ENCODE measurements at places on chromosomes 3 and 15.

DNA sequence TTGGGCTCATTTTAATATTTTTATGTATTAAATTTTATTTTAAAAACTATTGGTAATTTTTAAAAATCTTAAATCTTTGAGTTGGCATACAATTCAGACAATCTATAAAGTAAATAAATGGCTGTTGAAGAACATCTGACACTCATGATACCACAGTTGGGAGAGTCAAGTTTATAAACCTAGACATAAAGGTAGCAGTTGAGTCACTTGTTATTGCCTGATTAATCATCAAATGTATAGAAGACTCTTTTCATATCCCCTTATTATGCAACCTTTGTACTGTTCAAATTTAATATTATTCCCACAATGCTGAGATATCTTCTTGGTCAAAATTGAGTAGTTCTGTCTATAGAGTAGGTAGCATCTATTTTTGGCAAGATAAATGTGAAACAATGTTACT lies 19.6 kb downstream of the PAQR9 start:
- no peak for DNase-seq

GRCh38 chr3:76436894-76437293 lies 603.0 kb upstream of the ROBO2 start:
- DNase-seq: no peak

GRCh38 chr15:72375501-72375845 lies 341 bp downstream of the HEXA start:
- no peak for DNase-seq

- no peak for DNase-seq
Measured at GRCh38 chr3:61250784-61251173, 473 bp downstream of the FHIT start.

GRCh38 chr3:141313093-141313683 lies 55.1 kb upstream of the ZBTB38 start:
- DNase-seq: no peak

GRCh38 chr15:51382787-51383186 lies 41.3 kb downstream of the GLDN start:
- no peak for DNase-seq

DNA sequence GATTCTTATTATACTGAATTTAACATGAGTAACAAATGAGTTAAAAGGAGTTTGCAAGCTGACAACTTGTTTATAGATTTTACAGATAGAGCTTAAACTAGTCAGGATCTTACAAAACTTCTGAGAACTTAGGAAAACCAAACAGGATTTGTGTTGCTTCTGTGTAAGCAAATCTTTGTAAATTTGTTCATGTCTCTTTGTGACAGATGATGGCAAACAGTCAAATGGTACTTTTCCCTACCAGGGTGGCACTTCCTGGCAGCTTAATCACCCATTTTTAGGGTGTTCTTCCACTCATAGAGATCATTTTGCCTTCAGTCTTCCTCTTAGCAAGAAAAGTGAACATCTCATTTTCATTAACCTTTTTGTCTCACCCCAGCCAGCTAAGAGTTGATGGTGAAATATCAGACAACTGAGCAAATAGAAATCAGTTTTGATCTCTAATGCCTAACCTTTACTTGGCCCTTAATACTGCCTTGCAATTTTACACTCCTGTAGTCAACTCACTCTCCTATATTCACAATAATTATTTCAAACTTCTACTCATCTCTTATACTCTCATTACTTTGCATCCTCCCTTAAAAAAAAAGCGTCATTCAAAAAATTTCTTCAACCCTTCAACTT lies 23.7 kb upstream of the NECTIN3 start:
- no peak for DNase-seq

DNA sequence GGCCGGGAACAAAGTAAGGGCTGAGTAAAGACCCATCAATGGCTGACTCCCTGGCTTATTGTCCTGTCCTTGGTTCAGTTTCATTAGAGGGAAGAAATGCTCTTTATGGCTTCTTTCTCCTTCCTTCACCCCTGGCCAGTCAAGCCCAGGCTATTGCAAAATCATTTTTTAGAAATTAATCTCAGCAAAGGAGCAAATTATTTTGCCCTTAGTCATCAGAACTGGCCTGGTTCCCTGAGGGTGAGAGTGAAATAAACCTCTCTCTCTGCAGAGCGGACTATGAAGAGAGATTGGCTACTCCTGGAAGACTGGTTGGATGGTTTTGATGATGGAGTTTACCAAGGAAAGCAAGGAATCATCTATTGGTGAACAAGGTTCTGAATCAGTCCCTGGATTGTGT lies 52.7 kb upstream of the OXTR start:
- DNase-seq: no peak

GRCh38 chr3:143155756-143156155 lies 36.2 kb downstream of the CHST2 start:
- no peak for DNase-seq

DNA sequence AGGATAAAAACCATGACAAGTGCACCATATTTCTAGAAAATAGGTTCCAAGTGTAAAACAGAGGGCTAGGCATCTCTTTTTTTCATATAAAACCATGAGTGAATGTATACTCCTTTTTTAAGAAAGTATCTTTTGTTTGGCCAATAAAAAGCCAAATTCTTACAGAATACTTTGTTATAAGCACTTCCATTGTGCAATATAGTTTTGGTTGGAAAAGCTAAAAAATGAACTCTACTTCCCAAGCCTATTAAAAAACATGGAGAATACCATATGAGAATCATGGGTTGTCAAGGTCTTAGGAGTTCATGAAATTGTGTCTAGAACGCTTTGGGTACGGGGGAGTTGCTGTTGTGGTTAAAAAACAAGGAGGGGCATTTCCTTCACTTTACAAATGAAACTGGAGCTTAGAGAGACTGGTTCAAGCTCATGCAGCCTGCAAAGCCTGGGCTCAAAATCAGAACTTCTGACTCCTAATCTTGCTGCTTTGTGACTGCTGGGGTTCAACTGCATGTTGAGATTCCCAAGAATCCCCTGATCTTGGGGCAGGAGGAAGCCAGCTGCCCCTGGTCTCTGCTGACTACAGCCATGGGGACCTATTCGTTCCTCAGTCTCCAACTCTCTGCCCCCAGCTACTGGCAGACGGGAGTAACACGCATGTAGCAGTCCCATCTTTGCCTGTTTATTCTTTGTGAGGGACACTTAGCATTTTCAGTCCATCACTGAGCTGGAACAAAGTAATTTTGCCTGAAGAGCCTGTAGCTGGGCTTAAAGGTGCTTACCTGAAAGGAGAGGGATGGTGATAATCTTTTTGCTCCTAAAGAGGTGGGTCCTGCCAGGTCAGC lies 229.1 kb downstream of the CHST2 start:
- no peak for DNase-seq

DNA sequence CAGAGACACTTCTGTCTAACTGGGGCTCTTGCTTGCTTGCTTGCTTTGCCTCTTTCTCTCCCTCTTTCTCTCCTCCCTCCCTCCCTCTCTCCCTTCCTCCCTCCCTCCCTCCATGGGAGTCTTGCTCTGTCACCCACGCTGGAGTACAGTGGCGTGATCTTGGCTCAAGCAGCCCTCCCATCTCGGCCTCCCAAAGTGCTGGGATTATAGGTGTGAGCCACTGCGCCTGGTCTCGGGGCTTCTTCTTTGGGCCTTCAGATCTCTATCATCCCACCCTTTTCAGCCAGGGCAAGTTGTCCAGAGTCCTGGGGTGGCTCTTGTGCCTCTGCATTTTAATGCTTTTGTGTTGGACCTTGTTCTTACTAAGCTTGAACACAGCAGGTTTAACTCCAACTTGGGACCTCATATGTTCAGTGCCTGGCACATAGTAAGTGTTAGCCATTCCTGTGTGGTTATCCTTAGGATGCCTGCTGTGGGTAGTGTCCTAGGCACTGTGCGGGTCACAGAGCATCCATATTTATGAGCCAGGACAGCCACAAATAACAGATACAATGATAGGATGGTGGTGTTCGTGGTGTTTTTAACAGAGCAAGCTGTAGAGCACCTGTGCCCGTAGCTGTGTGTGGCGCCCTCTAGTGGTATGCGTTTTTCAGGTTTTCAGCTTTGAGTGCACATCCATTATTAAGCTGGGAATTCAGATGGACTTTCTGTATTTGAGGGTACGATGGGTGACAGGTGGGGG lies 75.1 kb downstream of the CCK start:
- DNase-seq: peak; percentile 38

GRCh38 chr3:108527109-108527508 lies 16.7 kb upstream of the MYH15 start:
- no peak for DNase-seq

DNA sequence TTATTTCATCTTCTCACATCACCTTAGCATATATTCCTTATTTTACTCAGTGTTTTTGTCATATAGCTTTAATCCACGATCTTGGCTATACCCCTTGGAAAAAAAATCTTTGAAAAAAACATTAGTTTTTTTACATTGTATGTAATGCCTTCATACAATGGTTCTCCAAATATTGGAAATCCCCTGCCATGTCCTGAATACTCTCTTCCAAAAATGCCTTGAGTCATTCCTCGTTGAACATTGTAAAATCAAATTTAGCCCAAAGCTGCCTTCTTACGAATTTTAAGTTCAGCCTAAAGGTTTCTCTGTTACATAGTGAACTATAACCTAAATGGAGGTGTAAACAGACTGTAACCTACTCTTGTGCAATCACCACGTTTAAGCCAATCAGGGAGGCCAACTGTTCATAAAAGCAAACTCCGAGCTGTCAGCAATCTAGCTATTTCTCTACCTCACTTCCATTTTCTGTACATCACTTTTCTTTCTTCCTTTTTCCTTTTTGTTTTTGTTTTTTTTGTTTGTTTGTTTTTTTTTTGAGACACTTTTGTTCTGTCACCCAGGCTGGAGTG lies 140.1 kb downstream of the ANXA2 start:
- no peak for DNase-seq

GRCh38 chr3:74443102-74443501 lies 171.4 kb downstream of the CNTN3 start:
- DNase-seq: no peak

DNA sequence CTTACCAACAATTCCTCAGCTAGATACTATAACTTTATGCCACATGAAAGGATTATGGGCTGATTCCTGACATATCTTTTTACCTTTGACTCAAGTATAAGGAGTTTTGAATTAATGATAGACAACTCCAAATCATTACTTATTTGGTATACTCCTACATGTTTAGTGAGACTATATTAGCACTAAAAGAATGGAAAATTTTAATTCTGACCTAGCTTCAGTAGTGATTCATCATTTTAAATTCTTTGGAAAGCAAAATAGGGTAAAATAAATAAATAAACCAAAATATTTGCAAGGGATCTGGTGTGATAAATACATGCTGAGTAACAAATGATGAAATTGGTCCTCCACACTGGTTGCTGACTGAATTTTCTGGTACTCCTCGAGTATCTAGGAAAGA lies 42.3 kb upstream of the VGLL3 start:
- no peak for DNase-seq

DNA sequence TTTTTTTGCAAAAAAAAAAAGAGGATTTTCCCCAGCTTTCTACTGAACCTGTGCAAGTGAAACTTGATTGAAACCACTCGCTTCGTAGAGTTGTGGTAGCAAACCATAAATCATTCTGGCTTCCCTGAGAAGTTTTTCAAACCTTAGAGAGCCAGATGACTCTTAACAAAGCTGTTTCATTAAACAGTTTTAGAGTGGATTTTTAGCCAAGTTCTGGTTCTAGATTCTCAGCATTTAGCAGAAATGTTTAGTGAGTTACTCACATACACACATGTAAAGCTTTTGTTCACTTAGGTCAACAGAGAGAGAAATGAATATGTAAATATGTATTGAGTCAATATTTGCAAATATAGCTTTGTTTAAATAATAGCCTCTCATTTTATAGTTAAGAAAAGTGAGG lies 18.1 kb upstream of the CCR9 start:
- DNase-seq: no peak

DNA sequence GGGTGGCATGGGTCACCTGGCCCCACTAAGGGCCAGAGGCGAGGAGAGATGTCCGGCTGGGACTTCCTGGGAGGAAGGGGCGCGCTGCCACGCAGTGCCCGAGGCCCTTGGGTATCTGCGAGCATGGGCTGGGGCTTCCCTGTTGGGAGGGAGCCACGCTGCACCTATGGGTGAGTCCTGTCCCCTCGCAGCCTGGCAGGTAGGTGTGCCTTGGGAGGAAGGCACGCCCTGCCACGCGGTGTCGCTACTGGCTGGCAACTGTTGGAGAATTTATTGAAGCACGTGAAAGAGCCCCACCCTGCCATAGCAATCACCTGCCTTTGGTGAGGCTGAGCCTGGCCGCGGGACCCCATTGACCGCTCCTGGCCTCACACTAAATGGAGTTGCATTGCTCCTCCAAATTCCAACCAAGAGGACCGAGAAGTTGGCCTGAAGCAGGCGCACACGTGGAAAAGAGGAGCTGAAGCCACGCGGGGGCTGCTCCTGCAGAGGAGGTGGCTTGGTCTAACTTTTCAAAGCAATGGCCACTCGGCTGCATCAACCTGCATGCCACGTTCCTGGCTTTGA lies 134.2 kb downstream of the TJP1 start:
- no peak for DNase-seq

GRCh38 chr15:92142242-92143232 lies 251.1 kb upstream of the ST8SIA2 start:
- DNase-seq: no peak

DNA sequence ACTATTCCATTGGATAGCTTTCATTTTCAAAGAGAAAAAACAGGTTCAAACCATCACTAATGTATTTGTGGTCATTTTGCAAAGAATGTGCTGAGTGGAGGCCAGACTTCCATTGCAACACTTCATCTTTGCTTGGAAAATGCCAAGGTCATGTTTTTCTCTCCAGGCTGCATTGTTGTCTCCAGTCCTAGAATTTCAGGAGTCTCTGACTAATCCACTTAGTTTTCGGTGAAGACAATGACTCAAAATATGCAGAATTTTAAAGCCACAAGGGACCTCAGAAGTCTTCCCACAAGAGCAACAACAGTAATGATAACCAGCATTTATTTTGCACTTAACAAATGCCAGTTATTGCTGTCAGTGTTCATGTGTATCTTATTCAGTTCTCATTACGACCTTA lies 277.0 kb downstream of the RYR3 start:
- DNase-seq: no peak

GRCh38 chr15:29596266-29596665 lies 226.0 kb downstream of the TJP1 start:
- no peak for DNase-seq

DNA sequence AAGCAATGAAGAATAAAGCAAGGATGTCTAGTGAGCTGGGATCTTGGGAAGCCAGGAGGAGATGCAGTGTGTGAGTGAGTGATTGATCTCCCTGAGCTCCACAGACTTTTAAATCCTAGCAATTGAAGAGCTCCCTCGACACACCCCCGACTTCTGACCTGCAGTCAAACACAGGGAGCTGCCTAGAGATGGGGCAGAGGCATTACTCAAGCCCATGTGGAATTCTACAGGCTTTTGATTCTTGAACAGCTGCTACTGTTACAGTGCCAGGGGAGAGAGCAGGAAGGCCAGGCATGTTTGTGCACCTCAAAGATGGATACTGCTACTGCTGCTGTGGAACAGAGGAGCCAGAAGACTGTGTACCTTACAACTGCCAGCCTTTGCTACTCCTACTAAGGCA lies 1403.1 kb upstream of the ALCAM start:
- no peak for DNase-seq

GRCh38 chr3:98398513-98398912 lies 8.0 kb downstream of the OR5K3 start:
- DNase-seq: no peak

- DNase-seq: no peak
Measured at GRCh38 chr3:71104556-71104955, 479.0 kb downstream of the FOXP1 start.
